Mesothelial cell of epicardium (in vitro differentiated cells): ENCODE measurements at places on chromosomes 13 and 19. TPM values are rescaled to one million over a fixed set of nuclear protein-coding genes. Genes with fewer than 3 reads are reported as not detected.
A peak's percentile ranks its signal among the peaks of the same experiment; 100 is the strongest.

Gene GPR183
- total RNA-seq, result 0.14 to 0.25 TPM (median 0.16 TPM) in 3 replicates

Gene KLK7
- 0.52 to 1.3 TPM (median 0.97 TPM) in 3 replicates for total RNA-seq

Gene ZNF112
- total RNA-seq, result 13.0 to 13.6 TPM (median 13.0 TPM) in 3 replicates

DNA sequence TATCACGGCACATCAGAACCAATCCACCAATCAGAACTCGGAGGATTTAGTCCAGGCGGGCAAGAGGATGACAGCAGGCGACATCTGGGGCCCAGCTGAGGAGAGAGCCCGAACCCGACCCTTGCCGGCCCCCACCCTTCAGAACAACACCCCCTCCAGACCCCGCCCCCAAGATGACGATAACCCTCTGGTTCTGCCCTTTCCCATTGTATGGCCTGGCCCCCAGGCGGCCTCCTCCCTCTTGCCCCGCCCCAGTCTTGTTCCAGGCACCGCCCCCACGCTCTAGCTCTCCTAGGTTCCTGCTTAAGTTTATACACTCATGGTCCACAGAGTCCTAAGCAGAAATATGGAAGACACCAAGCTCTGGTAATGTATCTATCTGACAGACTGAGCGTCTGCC lies 2.8 kb upstream of the ZNF83 start:
- no peak for DNase-seq

DNA sequence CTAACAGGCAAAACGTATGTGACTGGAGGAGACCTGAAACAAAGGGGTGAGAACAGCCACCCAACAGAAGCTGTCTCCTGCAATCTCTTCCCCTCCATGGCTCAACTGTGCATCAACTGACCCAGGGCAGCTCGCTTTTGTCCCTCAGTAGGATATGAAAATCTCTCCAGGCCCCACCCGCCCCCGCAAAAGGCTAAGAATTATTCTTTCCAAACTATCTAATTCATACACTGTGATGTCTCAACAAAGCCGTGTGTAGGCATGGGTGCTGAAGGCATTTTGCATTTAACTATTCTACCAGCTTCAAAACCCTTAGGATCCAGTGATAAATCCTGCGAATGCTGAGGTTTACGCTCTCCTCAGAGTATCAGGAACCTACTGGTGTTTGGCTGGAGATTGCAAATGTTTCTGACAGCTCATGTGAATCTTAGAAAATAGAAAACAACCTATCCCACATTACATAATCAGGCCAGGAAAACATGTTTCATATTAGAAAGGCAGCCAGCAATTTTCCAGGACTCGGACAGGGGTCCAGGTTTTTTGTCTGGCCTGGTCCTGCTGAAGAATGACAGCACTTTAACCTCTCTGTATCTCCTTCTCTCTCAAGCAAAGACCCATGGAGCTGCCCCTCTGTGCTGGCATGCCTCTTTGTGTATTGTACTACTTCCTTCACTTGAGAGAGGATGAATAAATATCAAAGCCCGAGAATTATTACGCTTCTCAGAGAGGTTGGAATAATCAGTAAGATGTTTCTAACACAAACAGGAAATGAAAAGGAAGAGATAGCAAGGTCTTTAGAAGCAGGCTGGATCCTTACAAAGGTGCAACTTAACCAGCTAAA lies 17.3 kb downstream of the DHRS12 start:
- no peak for DNase-seq

DNA sequence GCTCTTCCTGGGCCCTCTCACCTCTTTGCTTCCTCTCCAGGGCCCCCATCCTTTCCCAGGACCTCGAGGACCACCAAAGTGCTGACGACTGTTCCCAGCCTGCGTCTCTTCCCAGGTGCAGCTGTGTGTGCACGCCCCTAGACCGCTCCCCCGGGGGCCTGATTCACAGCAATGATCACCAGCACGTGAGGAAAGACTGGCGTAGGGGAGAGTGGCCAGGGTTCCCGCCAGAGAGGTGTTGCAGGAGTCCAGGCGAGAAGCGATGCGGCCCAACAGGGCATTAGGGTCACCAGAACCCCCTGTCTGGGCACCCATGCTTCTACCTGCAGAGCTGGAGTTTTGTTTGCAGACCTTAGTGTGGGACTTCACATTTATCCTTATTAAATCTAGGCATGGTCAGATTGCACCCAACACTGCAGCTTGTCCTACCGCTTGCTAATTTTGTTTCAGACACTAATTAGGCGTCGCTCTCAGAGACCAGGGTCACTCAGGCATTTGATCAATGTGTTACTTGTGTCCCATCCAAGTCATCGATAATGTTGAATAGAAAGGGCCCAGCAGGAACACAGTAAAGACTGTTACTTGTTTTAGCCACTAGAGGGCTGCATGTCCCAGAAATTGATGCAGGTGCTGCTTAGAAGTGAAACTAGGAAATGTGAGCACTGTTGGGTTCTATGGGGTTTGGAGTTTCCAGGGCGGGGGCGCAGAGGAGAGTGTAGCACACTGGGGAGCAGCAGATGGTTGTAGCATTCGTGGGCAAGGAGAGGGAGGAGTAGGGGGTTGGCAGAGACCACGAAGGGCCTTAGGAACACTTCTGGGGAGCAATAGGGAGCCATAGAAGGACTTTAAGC lies 53.2 kb downstream of the CDADC1 start:
- DNase-seq, result no peak

GRCh38 chr19:13214036-13214730 lies 64.0 kb downstream of the IER2 start:
- no peak for DNase-seq

DNA sequence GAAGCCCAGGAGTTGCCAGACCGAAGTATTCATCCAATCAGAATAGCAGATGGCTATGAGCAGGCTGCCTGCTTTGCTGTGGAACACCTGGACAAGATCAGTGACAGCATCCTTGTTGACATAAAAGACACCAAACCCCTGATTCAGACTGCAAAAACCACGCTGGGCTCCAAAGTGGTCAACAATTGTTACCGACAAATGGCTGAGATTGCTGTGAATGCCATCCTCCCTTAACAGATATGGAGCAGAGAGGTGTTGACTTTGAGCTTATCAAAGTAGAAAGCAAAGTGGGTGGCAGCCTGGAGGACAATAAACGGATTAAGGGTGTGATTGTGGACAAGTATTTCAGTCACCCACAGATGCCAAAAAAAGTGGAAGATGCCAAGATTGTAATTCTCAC lies 250.3 kb upstream of the OBI1 start:
- no peak for DNase-seq

GRCh38 chr13:34408640-34409039 lies 533.4 kb upstream of the NBEA start:
- DNase-seq, result no peak

DNA sequence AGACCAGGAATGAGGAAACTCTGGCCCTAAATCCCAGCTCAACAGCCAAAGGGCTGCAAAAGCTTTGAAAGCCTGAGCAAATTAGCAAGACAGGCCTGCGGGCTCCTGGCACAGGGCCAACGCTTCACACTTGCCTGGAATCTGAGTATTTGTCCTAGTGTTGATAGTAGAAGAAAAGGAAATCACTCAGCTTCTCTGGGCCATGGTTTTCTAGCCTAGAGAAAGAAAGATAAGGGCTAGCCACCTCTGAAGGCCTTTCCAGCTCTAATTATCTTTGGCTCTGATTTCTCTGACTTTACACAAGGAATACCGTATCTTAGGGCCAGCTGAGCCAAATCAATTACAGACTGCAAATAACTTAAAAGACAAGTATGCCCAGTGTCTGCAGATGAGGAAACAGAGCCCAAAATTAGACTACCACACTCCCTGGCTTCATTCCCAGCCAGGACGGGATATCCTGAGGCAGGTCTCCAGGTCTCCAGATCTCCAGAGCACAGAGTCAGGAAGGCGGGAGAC lies 69.6 kb downstream of the STK24 start:
- DNase-seq, result peak; percentile 80

Gene PSG11
- total RNA-seq, result not detected in 3 replicates

Gene SMAD9
- total RNA-seq, result 30.9 to 32.3 TPM (median 31.9 TPM) in 3 replicates

GRCh38 chr13:75993823-75994222 lies 357.7 kb downstream of the LMO7 start:
- no peak for DNase-seq

- DNase-seq, result no peak
Observed at GRCh38 chr13:94168783-94169453, 310.6 kb downstream of the DCT start.

GRCh38 chr13:27904719-27905118 lies 15.1 kb upstream of the PDX1 start:
- DNase-seq, result no peak

DNA sequence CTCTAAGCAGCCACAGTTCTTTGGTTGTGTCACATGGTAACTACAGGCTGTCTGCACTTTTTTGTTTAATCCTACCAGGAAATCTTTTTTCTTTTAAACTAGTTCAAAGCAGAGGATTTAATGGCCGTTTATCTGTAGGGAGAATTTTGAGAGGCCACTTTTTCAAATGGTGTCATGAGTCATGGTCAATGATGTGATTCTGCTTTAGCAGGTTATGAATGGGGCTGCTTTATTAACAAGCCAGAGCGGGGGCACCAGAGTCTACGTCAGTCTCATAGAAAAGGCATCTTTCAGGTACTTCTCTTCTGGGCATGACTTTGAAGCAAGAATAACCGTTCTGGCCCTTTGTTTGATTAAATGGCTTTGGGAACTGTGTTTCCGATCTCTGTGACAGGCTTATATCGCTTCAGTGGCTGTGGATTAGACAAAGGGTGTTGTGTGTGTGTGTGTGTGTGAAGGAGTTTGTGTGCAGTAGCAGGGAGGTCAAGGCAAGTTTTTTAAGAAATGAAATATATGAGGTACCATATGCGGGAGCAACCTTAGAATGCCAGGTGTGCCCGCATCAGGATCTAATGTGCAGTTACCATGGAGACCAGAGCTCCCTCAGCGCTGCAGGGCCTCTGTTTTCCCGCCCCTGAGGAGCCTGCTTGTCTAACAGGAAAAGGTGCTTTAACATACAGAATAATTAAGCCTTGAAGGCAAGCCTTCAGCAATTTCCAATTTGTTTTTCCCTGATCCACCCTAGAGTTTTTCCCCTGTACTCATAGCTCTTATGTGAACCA lies 120.5 kb downstream of the KATNAL1 start:
- no peak for DNase-seq

DNA sequence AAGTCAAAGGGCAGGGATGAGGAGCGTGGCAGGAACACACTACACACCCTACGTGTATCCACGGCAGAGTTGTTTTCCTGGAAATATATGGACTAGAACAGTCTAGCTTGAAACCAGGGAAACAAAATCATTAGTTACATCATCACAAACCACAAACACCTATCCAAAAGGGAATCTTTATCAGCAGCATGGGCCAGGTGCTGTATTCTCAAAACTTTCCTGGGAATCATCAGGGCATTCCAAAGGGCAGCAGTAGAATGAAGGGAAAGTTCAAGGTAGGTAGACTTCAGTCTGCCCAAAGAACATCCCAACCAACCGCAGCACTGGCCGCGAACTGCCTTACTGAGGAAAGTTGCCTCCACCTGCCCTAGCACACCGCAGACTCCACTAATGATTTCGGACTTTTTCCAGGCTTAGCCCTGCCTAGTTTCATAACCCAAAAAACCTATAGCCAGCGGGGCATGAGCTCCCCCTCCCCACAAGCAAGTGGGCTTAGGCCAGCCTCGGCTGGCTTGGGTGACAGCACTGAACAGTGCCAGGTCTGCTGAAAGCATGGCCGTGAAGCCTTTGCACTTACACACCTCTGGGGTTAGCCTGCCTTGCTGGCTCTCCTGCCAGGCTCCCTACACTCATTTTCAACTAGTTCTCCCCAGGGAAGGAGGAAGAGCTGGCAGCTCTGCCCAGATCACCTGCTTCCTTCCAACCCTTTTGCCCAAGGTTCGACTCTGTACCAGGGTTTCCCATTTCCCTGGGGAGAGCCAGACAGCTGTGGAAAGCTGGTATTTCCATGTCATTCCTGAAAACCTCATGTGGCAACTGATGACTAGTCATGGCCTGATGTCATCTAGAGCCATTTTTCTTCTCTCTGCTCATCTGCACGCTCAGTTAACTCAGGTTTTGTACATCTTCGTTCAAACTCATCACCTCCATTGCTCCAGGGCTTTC lies 77.3 kb upstream of the UBAC2 start:
- no peak for DNase-seq

GRCh38 chr13:44715287-44716230 lies 139.4 kb upstream of the TSC22D1 start:
- no peak for DNase-seq

Gene C19orf73
- 0.94 to 1.6 TPM (median 0.97 TPM) in 3 replicates for total RNA-seq

DNA sequence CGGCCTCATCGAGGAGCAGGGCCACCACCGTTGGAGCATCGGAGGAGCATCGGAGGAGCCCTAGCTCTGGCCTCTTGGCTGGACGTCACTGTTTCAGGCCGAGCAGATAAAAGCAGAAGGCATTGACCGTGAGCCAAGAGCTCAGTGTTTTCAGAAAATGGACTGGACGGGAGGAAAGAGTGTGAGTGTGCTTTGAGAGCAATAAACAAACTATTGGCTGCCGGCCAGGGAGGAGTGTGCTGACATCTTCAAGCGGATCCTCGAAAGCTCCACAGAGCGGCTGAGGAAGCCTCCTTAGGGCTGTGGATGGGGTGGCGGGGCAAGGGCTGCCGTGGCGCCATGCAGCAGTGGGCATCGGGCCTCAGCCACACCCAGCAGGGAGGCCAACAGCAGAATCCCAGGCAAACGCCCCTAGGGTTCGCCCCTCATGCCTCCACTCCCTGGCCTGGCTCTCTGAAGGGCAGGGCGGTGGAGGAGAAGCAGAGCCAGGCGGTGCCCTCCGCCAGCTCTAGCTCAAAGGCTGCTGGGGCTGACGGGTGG lies 41.8 kb downstream of the IRS2 start:
- DNase-seq, result peak; percentile 48

- no peak for DNase-seq
Observed at GRCh38 chr19:10998045-10998533, 37.3 kb downstream of the SMARCA4 start.

- peak; percentile 66 for DNase-seq
Observed at GRCh38 chr19:34254698-34255432, 511 bp downstream of the GARRE1 start.

- no peak for DNase-seq
Observed at GRCh38 chr19:14019100-14019499, 8.8 kb upstream of the RLN3 start.

- DNase-seq, result no peak
Observed at GRCh38 chr13:28754698-28755545, 36.2 kb upstream of the SLC46A3 start.

DNA sequence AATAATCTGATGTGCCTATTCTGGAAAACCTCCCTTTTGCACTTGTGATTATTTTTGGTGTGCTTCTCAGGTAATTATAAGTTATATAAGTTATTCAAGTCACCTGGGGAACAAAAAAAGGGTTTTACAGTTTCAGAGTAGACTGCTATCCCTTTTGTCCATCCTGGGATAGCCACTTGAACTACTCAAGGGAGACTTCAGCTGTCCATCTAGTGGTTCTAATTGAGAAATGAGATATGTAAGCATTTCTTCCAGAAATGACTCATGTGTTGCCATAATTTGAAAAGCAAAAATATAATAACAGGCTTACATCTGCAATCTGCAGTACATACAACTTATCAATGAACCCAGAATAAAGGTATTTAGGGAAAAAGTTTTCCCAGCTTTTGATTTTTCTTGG lies 20.4 kb downstream of the UBL3 start:
- DNase-seq, result no peak
